ENCODE measurements at places on chromosomes 2 and 18.

GRCh38 chr2:8253781-8254180, 428.1 kb upstream of the ID2 start:
- DNase-seq, result no peak

DNA sequence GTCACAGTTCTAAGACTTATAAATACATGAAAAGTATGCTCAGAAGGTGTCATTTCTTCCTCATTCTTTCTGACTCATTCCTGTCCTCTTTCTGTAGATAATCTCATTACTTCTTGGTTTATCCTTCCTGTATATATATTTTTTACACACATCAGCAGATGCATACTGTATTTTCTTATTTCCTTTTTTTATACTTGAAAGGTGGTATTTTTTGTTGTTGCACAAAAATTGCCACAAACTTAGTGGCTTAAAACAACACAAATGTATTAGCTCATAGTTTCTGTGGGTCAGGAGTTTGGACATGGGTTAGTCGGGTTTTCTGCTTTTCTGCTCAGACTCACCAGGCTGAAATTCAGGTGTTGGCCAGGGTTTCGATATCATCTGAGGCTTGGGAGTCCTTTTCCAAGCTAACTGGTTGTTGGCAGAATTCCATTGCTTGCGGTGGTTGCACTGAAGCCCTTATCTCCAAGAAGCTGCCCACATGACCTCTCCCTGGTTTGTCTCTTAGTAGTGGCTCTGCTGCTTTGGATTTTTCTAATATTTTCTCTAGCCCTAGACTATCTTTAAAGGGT, 162.6 kb downstream of the FMNL2 start:
- no peak for DNase-seq

- DNase-seq, result peak; percentile 34
These were observed 35.4 kb upstream of the EN1 start for GRCh38 chr2:118882693-118883336.

- no peak for DNase-seq
These were observed 24.0 kb downstream of the ZNF385B start for GRCh38 chr2:179837408-179837807.

GRCh38 chr2:160694631-160695030, 201.0 kb upstream of the RBMS1 start:
- DNase-seq, result no peak

- DNase-seq, result no peak
These were observed 129.7 kb downstream of the WDSUB1 start for GRCh38 chr2:159156834-159157233.

- no peak for DNase-seq
These were observed 379.9 kb downstream of the LPIN1 start for GRCh38 chr2:12126318-12126717.

GRCh38 chr2:142938240-142938639, 60.8 kb downstream of the KYNU start:
- DNase-seq, result no peak

DNA sequence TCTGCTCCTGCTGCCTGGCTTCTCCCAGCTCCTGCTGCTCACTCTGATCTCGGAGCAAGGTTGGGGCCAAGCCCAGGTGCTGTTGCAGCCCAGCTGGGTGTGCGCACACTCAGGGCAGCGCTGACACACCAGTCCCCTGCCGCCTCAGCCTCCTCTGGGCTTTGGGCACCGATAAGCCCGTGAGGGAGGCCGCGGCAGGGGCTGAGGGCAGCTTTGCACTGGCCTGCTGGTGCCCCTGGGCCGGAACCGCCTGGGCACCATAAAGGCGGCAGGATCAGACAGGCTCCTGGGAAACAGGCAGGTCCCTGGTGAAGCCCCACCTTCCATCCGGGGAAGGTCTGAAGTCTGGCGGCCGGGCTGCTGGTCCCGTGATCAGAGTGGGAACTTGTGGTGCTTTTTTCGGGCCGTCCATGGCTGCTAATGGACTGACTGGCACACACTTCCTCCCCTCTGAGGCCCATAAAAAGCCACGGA, 14.1 kb upstream of the EML6 start:
- no peak for DNase-seq

- DNase-seq, result no peak
These were observed 521.0 kb downstream of the PLCL1 start for GRCh38 chr2:198325359-198325758.

- DNase-seq, result no peak
These were observed 781.1 kb downstream of the MBD2 start for GRCh38 chr18:53443336-53443735.

DNA sequence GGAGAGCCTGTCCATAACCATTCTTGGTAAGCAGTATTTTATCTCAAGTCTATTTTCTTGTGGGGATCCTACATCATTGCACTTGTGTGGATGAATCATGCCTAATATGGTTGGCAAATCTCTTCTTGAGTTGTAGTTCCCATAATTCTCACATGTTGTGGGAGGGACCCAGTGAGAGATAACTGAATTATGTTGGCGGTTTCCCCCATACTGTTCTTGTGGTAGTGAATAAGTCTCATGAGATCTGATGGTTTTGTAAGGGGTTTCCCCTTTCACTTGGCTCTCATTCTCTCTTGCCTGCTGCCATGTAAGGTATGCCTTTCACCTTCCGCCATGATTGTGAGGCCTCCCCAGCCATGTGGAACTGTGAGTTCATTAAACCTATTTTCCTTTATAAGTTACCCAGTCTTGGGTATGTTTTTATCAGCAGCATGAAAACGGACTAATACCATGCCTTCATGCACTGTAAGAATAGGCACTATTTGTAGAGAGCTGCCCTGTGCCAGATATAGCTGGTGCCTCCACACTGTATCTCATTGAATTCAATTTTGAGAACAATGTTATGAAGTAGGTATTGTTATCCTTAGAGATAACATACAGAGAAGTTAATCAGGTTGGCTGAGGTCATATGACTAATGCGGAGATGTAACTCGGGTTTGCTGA, 148.3 kb downstream of the PLCL1 start:
- no peak for DNase-seq

- DNase-seq, result no peak
These were observed 389.3 kb downstream of the IRS1 start for GRCh38 chr2:226410247-226410835.

GRCh38 chr2:27053776-27054175, 2.3 kb downstream of the AGBL5 start:
- no peak for DNase-seq

DNA sequence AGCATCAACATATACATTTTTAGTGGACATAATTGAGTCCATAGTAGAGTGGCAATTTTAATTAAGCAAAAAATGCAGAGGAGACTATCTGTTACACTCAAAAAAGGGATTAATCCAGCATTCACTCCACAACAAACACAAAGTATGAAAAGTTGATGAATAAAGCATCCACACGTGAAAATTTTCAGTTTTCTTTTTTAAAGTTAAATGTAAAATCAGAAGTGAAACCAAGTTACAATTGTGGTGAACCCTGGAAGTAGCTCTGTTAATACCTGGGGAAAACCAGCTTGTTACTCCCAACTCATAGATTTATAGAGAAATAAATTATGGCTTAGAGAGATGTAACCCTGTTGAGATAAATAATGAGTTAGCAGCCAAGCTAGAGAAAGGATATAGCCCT, 807.8 kb downstream of the TRIB2 start:
- DNase-seq, result no peak

- DNase-seq, result no peak
These were observed 35.6 kb downstream of the PXDN start for GRCh38 chr2:1708476-1709334.

DNA sequence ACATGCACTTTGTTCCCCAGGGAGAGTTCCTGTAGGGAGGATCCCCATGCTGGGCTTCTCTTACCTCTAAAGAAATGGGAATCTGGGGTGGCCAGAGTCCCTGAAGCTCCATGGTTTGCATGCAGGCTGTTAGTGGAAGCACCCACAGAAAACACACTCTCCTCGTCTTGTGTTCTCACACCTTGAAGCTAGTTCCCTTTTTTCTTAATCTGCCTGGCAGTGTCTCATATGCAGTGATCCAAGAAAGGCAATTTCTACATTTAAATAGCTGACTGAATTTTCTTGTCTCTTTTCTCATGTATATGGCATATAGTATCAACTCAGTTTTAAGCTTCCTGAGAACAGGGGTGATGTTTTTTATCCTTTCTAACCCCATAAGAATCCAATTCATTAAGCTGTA, 65.0 kb downstream of the LINC00305 start:
- no peak for DNase-seq

GRCh38 chr18:31688606-31689005, 4.2 kb upstream of the B4GALT6 start:
- no peak for DNase-seq

- DNase-seq, result no peak
These were observed 53.2 kb upstream of the CCDC85A start for GRCh38 chr2:56130463-56131070.

DNA sequence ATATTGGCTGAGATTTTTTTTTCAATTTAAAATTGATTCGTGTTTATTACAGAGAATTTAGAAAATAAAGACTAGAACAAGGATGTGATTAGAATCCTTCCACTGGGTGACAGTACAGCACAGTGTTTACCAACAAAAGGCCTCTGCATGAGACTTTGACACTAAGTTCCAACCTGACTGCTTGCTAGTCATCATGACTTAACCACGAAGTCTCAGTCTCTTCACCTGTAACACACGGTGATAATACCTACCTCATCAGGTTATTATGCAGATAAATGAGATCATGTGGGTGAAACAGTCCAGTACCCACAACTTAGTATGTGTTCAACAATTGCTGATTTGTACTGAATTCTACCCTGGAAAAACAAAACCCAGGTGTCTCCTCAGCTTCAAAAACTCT, 151.2 kb downstream of the STK39 start:
- DNase-seq, result no peak

GRCh38 chr2:176126929-176127773, 2.4 kb upstream of the HOXD8 start:
- no peak for DNase-seq

GRCh38 chr2:111053266-111053665, 67.4 kb upstream of the BCL2L11 start:
- DNase-seq, result no peak

DNA sequence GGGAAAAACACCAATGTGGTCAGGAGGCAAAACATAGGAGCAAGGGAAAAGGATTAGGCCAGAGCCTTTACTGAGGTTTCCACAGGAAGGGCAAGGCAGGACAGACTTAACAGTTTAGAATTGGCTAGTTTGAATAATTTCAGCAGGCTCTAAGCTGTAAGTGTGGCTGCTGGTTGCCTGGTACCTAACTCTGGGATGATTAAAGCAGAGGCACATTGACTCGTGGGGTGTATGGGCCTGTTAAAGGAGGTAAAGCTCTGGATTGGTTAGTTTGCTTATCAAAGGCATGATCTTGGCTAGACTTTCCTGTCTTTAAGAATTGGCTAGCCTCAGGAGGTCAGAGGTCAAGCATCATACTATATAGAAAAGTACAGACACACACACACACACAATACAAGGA, 132.6 kb downstream of the SPAG16 start:
- DNase-seq, result no peak

DNA sequence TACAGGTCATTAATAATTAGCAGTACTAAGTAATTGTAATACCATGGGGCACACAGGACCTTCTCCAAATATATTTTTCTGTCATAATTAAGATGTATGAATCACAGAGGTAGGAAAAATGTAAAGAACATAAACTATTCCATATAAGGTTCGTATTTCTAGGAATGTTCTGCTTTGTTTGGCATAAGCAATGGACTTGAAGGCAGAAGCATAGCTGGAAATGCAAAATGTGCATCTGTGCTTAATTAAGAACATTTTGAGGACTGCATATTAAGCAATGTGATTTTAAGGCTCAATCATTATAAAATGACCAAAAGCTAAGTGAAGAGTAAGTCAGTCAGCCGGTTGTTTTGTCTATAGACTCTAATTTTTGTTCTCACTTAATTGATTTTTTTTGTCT, 123.2 kb downstream of the RBM43 start:
- no peak for DNase-seq
